Omental fat pad (tissue), 4 donors: ENCODE measurements at places on chromosomes 13 and 19.

DNA sequence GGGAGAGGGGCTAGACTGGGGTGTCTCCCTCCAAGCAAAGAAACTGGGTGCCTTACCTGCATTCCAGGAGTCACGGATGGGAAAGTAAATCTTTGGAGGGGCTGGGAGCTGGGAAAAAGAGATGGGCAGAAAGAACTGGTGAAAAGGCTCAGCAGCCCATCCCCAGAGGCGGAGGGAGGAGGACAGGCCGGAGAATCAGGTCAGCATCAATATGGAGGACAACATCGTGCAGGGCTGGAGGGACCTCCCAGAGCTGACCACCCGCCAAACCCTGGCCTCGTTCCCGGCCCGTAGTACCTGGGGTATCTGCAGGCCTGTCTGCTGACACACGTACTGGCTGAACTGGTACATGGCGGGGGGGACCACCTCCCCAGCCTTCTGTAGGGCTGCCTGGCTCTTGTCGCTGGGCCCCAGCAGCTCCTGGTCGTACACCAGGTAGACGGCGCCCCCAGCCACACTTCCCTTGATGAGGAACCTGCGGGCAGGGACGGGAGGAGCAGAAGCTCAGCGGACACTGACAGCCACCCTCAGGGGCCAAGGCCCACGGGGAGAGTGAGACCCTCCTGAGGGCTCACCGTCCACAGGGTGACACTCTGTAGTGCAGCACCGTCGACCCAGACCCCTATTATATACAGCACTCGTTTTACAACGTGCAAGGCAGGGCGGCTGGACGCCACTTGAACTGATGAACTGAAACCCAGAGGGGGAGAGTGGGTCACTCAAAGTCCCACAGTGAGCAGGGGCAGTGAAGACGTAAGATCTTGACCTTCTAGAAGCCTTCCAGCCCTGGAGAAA lies 830 bp downstream of the MICOS13 start:
- DNase-seq: no peak

GRCh38 chr13:95955255-95955654 lies 97.9 kb downstream of the UGGT2 start:
- DNase-seq: no peak

DNA sequence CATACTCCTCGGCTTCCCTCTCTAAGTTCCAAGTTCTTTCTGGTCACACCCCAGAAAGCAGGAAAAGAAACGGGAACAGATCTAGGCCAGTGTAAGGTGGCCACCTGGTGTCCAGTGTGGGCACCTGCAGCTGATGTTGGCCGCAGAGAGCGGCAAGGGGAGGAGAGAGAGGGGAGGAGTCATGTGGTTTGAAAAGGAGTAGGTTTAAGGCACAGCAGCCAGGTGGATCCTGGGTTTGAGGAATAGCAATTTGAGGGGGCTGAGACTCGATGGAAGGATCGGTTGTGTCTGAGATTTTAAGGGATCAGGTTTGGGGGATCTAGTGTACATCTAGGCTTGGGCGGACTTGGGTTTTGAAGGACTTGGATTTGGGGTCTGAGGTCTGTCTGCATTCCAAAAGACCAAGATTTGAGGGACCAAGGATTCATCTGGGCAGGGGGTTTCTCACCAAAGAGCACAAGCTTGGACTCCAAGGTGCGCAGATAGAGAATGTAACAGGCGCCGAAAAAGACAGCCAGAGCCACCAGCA lies 1.2 kb downstream of the RABAC1 start:
- DNase-seq: no peak

DNA sequence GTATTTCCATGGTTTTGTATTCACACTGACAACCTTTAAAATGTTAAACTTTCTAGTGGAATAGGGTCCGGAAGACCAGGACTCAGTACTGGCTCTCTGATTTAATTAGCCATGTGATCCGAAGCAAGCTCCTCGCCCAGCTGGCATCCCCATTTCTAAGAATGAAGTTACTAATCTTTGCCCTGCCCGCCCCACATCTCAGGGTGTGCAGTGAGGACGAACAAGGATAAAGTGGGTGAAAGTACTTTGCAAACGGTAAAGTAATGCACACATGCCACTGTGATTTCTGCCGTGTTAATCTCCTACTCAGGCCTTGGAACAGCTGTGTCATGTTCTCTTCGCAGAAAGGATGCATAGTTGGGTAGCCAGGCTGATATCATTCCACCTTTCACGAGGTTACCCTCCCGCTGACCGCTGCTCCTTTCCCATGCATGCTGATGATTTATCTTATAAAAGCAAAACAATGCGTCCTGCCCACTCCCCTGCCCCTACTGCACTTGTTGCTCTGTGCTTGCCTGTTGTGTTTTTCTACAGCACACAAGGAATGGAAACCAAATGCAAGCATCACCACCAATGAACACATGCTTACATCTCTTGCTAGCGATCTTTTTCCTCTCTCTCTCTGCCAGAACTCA lies 539.0 kb downstream of the EFNB2 start:
- no peak for DNase-seq

GRCh38 chr19:38452430-38453366 lies 19.2 kb downstream of the RYR1 start:
- DNase-seq: no peak

- DNase-seq: no peak
These were observed 4.0 kb downstream of the TPGS1 start for GRCh38 chr19:511101-511851.

DNA sequence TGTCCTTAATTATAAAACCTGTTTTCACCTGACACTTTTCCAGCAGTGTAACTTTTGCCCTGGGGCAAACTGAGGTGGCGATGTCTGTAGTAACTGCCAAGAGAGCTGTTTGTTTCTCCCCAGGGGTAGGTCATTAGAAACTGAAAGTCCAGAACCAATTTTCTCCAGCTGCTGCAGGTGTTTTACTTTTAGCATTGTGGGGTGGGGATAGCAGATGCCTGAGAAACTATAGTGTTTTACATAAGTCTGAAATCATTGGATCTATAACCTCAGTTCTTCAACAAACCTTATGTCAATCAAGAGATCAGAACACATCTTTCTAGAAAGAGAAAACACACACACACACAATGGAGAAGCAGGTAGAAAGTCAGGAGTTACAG lies 92.7 kb downstream of the LHFPL6 start:
- DNase-seq: no peak

- DNase-seq: no peak
These were observed 6.1 kb downstream of the DENND1C start for GRCh38 chr19:6475321-6476108.

- DNase-seq: no peak
These were observed 521.9 kb downstream of the DIAPH3 start for GRCh38 chr13:59641817-59642216.

- DNase-seq: no peak
These were observed 563 bp downstream of the ZNF43 start for GRCh38 chr19:21835429-21835809.

DNA sequence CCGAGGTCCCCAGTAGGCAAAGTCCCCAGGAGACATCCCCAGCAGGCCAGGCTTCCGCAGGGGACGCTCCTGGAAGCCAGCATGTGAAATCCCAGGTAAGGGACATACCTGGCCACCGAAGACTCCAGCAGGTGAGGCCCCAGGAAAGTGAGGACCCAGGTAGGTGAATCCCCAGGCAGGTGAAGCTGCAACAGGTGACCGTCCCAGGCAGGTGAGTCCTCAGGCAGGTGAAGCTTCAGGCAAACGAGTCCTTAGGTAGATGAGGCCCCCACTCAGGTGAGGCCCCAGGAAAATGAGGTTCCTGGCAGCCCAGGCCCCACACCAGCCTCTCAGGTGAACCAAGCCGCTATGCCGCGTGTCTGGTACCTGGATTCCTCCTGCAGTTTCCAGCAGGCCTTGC lies 8.3 kb downstream of the FUT6 start:
- no peak for DNase-seq

- DNase-seq: no peak
These were observed 710.4 kb downstream of the EFNB2 start for GRCh38 chr13:105825071-105825470.

DNA sequence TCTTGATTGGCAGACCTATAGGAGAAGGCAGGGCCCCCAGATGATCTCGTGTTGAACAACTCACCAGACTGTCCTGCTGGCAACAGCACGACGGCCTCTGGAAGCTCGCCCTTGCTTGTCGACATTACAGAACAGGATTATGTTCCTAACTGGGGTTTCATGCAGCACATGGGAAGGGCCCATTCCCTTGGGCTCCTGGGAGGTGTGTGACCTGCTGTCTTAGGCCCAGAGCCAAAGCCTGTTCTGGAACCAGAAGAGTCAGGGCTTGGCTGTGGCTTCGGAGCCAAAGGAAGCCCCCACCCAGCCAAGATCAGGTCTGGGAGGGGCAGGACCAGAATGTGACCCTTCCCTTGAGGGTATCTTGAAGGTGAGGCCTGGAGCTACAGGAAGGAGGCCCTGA lies 36.9 kb downstream of the RGCC start:
- no peak for DNase-seq

DNA sequence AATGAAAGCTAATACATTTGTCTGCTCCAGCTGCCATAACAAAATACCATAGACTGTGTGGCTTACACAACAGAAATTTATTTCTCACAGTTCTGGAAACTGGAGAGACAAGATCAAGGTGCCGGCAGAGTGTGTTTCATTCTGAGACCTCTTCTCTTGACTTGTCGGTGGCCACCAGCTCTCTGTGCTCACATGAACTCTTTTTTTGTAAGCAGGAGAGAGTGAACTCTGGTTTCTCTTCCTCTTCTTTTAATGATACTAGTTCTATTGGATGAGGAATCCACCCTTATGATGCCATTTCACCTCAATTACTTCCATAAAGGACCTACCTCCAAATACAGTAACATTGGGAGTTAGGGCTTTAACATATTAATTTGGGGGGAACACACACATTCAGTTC lies 11.7 kb downstream of the KCTD12 start:
- no peak for DNase-seq

DNA sequence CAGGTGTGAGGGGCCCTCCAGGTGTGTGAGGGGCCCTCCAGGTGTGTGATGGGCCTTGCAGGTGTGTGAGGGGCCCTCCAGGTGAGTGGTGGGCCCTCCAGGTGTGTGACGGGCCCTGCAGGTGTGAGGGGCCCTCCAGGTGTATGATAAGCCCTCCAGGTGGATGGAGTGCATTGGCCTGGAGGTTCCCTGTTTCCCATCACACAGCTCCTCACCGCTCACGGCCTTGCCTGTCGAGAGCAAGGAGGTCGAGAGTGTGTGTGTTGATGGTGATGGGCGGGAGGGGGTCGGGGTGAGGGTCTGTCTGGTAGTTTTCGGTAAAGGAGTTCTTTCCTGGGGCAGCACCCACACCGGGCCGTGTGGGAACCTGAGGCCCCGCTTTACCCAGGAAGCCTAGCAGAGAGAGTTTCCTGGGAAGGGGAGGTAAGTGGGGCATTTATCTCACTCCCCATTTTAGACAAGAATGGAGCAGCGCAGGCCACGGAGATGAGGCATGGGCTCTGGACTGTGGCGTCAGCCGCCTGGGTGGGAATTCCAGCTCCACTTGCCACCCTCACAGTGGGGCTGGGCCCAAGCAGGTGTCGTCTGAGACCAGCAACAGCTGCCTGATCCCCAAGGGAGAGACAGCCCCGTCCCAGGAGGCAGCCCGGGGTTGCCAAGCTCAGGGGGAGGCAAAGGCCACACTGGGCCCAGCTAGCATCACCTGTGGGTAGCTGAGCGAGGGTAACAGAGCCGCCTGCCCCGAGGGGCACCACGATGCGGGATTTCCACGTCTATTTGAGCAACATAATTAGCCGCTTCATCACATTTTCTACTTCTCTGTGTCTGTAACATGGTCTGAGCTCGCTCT lies 10.9 kb upstream of the GAS6 start:
- no peak for DNase-seq

GRCh38 chr19:42989851-42990250 lies 36.4 kb downstream of the PSG11 start:
- no peak for DNase-seq

DNA sequence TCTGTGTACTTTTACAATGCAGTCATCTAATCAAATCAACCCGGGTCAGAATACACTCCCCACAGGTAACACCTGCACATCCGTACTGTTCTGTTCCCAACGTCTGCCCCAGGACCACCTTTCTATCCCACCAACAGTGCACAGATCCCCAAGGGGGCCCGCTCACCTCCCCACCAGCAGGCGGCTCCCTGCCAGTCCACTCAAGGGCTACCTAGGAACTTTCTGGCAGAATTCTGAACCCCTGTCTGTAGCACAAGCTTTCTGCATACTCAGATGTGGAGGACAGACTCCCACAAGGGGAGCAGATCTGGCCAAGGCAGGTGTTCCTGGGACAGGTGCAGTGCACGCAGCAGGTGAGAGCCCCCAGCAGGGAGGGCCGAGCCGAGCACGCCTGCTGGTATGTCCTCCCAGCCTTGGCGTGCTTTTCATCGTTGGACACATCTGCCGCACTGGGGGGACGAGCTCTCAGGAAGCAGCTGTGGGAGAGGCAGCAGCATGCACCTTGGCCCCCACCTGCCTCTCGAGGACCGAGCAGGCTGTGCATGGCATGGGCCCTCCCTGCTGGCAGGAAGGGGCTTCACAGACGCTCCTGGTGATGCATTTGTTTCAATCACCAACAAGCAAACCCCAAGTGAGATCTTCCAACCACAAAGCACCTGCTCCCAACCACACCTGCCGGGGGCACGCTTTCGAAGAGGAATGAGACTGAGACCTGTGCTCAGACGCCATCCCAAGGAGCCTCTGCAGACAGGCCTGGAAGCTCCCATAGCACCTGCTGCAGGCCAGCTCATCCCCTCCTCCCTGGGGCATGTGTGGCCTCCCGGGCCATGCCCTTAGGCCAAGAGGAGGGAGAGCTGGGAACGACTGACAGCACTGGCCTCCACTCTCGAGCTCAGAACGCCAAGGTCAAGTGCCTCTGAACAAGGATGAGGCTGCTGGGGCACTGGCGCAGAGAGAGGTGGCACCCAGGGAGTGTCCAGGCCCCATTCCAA lies 35.9 kb downstream of the RAB20 start:
- DNase-seq: no peak

GRCh38 chr13:102692491-102692826 lies 2.4 kb downstream of the METTL21C start:
- DNase-seq: no peak

GRCh38 chr19:19213426-19214158 lies 1.8 kb downstream of the NCAN start:
- no peak for DNase-seq

DNA sequence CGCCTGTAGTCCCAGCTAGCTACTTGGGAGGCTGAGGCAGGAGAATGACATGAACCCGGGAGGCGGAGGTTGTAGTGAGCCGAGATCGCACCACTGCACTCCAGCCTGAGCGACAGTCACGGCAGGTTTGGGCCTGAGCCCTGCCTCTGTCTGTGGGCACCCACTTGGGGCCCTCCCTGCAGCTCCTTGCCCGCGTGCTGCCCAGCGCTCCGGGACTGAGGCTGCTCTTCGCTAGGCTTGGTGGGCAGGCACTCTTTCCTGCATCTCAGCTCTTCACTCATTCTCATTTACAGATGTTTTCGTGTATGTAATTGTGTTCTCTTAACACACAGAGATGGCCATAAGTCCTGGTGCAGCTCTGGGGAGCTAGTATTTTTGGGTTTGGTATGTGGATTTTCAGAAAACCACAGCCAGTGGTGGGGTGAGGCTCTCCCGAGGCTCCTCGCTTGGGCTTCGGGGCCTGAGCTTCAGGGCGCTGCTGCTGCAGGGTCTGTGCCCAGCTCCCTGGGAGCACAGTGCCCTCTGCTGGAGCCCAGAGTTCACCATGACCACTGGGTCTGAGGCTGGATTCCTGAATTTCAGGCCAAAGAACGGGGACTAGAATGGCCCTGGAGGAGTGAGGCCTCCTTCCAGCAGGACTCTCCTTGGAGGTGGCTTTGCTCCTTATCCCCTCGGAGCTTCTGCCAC lies 15.2 kb downstream of the UPF1 start:
- peak; percentile 55 for DNase-seq
